ENCODE measurements at places on chromosomes 7 and 10.
A peak's percentile ranks its signal among the peaks of the same experiment; 100 is the strongest.

DNA sequence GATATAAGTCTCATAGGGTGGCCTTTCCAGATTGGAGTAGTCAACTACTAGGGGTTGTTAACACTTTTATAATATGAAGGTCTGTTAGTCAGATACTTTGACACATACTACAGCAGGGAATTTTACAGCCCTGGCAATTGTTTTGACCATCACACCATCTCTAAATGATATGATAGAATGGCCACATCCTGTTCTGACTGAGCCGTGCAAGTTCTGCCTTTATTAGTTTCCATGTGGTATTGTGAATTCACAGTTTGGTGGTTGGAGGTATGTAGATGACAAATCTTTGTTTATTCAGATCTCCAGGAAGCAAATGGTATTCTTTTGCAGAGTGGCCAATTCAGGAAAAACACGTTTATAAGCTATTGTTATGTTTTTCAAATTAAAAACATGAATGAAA lies 83.0 kb downstream of the NRG3 start:
- no peak for DNase-seq

GRCh38 chr10:22988581-22989360 lies 60.9 kb downstream of the ARMC3 start:
- DNase-seq = peak; percentile 84

DNA sequence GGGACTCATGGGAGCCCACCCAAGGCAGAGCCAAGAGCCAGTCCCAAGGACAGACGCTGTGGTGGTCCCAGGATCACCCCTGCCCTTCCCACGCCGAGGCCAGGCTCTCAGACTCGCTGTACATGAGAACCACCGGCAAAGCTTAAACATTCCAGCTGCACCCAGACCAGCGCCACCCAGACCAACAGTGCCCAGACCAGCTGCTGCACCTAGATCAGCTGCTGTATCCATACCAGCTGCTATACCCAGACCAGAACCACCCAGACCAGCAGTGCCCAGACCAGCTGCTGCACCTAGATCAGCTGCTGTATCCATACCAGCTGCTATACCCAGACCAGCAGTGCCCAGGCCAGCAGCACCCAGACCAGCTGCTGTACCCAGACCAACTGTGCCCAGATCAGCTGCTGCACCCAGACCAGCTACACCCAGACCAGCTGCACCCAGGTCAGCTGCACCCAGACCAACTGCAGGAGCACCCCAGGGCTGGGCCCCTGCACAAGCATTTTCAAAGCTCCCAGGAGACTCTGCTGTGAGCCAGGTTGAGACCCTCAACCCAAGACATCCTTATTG lies 47.9 kb upstream of the CNPY1 start:
- no peak for DNase-seq

DNA sequence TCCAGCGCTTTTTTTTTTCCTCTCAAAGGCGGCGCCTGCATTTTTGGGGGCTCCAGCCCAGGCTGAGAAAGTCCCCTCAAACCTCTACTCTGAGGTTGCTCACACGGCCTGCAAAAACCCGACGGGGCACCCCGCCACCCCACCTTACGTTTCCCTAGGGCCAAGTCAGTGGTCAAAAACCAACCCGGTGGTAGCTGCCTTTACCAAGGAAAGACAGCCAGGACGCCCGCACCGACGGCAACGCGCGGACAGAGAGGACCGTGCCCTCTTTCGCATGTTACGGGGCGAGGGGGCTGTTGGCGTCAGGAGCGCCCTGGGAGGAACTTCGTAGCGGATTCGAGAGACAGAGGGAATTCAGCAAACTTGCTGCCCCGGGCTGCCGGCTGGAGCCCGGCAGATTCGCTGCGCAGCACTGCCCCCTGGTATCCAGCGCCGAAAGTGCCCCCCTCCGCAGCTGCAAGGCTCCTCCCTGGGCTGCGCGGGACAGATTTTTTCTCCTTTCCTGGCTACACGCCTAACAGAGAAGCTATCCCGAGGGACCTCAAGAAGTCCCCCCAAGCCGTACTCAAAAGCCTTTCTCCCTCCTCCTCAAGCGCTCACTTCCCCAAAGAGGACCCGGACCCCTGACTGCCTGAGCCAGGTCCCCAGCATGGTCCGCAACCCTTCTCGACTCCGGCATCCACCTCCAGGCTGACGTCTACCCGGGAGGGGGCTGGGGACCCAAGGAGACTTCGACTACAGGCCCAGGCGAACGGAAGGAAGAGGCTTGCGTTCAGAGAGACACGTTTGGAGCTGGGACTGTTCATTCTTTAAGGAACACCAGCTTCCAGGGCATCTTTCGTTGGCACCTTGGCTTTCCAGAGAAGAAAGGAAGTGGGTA lies 27.7 kb upstream of the VAX1 start:
- DNase-seq = no peak

DNA sequence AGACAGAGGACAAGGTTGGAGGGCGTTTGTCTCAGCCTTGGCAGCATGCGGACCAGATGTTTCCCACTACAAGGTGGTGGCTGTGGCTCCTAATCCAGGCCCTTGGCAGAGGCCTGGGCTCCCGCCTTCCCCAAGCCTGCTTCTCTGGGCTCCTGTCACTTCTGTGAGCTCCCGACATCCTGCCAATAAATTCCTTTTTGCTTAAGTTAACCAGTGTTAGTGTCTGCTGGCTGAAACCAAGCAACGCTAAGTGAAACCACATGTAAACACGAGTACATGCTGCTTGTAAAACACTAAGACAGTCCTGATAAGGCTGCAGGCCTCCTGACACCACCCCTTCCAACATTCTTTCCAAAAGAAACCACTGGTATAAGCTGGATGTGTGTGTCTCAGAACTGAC lies 263.6 kb upstream of the ZMIZ1 start:
- no peak for DNase-seq

DNA sequence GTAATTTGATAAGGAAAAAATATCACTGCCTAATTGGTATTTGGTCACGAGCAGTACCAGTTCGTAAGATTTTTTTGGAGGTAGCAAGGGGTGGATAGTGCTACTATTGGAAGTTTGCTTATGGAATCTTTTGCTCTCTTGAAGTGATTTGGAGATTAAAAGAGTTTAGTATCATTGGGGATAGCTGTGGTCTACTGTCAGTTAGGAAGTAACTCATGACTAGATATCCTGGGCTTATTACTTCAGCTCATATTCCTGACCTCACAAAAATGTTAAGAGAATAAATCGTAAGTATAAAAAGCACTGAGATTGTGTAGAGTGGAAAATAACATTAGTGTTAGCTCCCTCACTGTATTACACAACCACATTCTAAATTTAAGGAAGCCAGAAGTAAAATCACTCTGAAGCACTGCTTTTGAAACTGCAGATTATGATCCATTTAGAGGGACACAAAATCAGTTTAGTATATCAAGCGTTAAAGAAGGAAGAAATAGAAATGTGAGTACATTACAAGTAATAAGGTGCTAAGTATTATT lies 22.6 kb downstream of the SGPL1 start:
- no peak for DNase-seq

DNA sequence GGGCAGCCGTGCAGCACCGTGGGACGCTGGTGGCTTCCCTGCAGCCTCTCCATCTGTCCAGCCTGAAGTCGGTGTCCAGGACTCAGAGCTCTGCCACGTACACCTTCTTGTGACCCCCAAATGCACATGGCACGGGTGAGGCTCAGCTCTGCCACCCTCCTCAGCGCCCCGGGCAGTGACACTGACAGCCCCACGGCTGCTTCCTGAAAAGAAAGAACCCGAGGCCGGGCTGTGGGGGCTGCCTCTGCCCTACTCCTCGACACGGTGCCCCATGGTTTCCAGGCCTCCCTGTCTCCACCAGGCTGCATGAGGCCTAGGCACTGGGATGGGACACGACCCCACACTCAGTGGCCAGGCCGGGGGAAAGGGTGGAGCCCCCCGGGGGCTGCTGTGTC lies 13.7 kb downstream of the ADGRA1 start:
- DNase-seq = no peak

DNA sequence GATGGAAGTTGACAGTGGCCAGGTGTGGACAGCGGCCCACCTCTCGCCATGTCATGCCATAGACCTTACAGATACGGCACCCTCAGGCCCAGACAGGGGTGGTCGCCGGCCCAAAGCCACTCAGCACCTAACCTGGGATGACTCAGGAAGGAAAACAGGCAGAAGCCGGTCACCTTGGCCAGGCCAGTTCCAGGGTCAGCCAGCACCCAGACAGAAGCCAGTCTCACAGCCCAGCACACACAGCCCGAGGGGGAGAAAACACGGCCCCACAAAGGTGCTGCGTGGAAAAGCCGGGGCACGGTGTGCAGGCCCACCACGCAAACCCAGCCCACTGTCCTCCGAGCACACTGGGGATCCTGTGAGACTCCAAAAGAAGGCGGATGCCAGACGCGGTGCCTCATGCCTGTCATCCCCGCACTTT lies 95.2 kb upstream of the DNAAF5 start:
- no peak for DNase-seq

DNA sequence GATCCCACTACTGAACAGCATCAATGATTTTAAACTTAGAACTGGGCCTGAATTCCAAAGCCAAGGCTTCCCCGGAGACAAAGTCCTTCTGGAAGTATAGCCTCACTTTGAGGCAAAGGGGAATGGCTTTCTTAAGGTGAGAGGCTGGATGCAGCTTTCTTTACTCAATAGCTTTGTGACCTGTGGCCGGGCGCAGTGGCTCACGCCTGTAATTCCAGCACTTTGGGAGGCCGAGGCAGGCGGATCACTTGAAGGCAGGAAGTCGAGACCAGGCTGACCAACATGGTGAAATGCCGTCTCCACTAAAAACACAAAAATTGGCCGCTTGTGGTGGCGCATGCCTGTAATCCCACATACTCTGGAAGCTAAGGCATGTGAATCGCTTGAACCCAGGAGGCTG lies 3.2 kb upstream of the FGFR2 start:
- DNase-seq = no peak

DNA sequence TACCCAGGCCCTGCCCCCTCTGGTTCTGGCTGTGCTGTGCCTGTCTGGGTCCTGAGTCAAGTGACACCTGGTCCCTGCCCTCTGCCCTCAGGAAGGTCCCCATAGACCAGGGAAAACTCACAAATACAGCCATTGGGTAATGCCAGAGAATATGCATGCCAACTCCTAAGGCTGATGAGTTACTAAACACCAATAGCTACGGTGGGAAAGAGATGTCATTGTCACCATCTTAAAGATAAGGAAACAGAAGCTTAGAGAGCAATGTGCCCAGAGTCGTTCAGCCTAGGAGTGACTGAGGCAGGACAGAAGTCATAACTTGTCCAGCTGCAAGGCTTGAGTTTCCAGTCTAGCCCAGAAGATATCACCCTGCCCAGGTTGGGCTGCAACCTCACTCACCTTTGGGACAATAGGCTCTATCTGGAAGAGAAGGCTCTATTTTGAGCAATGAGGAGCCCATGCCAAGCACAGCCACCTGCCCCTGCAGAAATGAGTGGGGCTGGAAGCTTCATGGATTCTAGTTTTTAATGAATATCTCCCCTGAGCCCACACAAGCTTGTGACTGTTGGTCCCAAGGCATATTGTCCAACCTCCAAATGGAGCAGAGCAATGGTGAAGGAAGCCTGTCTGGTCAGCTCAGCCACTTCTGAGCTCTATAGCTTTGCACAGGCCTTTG lies 42.6 kb downstream of the ZNF273 start:
- no peak for DNase-seq

DNA sequence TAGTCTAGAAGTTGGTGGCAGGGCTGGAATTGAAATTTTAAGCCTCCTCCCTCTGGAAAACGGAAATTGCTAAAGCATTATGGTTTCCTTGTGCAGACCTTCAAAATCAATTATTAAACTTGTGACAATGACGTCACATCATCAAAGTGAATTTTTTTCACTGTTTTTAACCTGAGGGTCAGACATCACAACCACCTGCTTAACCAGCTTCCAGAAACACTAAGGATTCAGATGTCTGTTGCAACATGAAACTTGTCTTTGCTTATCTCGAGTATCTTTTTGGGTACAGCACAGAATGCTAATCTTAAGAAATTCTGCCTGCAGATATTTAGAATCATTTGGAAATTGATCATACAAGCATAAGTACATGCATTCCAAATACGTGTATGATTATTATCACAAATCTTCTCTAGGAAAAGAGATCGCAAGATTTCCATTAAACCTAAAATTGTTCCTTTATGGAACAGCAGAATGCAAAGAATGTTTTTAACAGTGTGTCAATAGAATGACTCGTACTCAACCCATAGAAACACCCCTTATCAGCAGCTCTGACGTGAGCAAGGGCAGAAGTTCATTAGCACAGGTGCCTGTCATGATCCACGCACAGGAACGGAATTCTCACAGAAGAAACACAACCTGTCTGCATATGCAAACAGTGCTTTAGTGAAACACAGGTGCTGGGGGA lies 4.1 kb upstream of the GTPBP4 start:
- DNase-seq = no peak

DNA sequence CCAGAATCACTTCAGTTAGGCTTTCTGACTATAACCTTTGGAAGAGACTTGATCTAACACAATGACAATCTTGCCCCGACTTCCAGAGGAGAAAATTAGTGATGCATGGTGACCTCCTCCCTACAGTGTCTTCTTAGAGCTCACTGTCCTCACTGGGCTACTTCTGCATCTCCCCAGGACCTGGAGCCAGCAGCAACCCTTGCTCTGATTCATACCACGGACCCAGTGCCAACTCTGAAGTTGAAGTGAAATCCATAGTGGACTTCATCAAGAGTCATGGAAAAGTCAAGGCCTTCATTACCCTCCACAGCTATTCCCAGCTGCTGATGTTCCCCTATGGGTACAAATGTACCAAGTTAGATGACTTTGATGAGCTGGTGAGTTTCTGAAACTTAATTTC lies 12.6 kb downstream of the CPA2 start:
- DNase-seq = no peak

Measured in CD4-positive, alpha-beta T cell treated with Interleukin-10 for 1 hour (primary cell).